ENCODE measurements at places on chromosomes 3 and 15.
A peak's percentile ranks its signal among the peaks of the same experiment; 100 is the strongest.

DNA sequence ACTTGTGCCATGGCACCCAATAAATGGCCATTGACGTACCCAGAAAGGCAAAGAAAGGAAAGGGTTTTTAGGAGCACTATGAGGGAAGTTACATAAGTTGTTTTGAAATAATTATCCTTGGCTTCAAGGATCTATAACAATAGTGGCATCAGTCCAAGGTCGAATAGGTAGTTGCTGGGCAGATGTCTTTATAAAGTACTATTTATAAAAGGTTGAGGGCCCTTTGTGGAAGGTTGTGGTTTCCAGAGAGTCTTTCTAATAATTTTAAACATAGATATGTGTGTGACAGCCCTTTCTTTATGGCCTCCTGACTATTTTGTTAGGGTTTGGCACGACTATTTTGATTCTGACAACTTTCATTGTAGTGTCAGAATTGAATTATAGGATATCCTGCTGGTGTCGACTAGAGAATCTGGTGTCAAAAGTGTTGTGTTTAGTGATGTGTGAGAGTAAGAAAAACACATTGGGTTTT, 260.5 kb downstream of the PYDC2 start:
- no peak for DNase-seq

GRCh38 chr3:134754768-134755559, 40.1 kb upstream of the EPHB1 start:
- peak; percentile 54 for DNase-seq

DNA sequence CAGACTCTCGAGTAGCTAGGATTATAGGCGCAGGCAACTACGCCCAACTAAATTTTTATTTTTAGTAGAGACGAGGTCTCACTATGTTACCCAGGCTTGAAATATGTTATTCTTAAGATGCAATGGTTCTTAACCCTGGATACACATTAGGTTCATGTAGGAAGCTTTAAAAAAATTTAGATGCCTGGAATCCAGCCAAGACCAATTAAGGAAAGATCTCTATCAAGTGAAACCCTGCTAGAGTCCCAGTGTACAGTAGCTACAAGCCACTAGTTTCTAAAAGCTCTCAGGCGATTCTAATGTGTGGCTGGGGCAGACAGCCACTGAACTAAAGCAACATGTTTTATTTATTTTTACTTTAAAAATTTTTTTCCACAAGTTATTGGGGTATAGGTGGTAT, 33.2 kb downstream of the TRIM69 start:
- DNase-seq = no peak

GRCh38 chr3:188342991-188343732, 189.2 kb downstream of the LPP start:
- DNase-seq = no peak

DNA sequence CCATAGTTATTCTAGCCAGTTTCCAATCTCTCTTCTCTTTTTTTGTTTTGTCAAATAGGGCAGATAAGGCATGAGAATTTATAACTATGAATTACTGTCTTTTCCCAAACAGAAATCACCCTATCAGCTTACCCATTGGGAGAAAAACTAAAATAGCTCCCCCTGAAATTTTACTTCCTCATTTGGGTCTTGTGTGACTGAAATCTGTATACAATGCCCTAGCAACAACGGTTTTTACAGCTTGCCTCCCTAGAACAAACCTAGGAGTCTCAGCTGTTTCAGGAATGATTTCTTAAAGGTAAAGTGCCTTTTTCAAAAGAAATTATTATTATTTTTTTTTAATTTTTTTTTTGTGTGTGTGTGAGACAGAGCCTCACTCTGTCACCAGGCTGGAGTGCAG, 56.8 kb downstream of the CD86 start:
- DNase-seq = no peak

DNA sequence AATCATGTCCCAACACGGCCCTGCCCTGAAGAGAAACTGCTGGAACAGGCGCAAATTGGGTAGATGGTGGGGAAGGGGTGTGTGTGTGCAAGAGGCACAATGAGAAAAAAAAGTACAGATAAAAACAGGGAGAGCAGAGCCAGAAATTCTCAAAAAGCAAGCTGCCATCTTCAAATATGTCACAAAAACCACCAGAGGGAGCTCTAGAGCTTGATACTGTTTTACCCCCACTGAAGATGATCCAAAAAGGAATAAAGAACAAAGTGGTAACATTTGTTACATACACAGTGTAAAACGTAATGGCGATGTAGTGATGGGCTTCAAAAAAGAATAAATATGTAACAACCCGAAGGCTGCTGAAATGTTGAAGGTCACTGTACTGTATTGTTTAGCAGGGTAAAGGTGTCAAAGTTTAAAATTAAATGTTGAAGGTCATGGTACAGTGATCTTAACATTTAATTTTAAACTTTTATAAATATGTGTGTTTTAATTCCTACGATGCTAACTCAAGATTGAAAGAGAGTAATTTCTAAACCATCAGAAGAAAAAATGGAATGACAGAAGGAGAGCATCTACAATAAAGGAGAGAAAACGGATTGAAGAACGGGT, 6.0 kb downstream of the SNRPA1 start:
- no peak for DNase-seq

GRCh38 chr3:71046791-71047190, 536.7 kb downstream of the FOXP1 start:
- no peak for DNase-seq

DNA sequence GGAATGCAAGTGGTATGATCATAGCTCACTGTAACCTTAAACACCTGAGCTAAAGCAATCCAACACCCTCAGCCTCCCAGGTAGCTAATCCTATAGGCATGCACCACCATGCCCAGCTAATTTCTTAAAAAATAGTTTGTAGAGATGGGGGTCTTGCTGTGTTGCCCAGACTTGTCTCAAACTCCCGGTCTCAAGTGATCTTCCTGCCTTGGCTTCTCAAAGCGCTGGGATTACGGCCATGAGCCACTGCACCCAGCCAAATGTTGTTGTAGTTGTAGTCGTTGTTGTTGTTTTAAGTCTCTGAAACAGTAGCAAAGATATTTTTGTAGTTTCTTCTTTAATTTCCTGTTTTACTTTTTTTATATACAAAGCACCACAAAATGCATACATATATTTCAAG, 616.6 kb downstream of the NAALADL2 start:
- no peak for DNase-seq

DNA sequence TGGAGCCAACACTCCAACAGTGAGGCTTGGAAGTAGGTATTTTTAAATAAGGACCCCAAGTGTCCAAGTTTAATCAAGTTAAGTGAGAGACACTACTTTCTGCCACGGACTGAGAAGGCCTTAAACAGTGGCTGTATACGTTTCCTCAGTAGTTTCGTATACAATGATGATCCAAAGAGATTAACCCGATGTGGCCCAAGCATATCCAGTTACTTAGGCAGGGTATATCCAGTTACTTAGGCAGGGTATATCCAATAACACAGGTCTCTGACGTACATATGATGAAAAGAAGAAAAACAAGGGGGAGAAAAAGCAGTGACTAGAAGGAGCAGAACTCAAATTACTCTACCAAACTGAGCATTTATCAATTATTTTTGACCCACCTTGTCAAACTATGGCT, 591.4 kb downstream of the FOXP1 start:
- DNase-seq = no peak

DNA sequence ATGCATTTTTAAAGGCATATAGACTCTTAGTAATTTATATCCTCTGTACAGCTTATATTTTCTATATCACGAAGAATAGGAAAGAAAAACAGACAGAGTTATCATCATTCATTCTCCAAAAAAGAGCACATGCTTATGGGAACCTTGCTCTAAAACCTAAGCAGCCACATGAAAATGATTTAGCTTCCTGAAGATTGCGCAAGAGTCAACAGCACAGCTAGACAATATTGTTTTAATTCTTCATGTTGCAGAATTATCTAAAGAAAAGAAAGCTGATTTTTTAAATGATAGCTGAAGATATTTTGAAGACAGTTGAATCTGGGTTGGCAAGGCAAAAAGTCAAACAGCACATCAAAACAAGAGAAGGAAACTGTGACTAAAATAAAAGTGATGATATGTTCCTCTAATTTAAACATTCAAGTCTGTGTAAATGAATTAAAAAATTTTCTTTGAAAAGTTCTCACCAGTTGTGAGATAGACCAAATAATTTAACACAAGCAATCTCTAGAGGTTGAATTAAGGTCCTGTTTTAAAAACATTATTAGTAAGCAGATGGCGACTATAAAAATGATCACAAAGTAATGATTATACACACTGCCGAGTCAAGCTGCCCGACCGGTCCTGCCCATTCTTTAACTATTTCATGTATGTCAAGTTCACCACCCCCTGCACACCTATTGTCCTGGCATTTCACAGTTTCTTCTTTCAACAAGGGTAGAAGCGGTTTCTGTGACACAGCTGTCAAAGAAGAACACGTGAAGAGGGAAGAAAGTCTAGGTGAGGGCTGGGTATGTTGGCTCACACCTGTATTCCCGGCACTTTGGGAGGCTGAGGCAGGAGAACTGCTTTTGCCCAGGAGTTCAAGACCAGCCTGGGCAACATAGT, 74.2 kb upstream of the BHLHE40 start:
- peak; percentile 25 for DNase-seq

- no peak for DNase-seq
Observed at GRCh38 chr3:46917257-46917656, 39.7 kb downstream of the PTH1R start.

DNA sequence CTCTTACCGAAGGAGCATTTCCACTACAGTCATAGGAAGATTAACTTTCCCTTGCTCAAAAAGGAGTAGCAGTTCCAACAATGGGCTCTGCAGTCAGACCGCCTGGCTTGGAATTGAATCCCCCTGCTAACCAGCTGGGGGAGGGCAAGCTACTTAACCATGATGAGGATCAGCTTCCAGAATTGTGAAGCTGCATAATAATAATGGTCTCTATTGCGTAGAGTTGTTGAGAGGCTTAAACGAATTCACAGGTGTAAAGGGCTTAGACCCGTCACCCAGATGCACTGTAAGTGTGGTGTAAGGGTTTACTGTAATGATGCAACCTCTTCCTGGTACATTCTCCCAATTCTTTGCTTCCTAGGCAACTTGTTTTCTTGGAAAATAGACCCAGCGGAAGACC, 185.2 kb upstream of the RGMA start:
- DNase-seq = no peak

GRCh38 chr3:44984335-44984734, 8.3 kb downstream of the EXOSC7 start:
- no peak for DNase-seq

GRCh38 chr15:68230157-68231100, 901 bp upstream of the CLN6 start:
- DNase-seq = peak; percentile 31

DNA sequence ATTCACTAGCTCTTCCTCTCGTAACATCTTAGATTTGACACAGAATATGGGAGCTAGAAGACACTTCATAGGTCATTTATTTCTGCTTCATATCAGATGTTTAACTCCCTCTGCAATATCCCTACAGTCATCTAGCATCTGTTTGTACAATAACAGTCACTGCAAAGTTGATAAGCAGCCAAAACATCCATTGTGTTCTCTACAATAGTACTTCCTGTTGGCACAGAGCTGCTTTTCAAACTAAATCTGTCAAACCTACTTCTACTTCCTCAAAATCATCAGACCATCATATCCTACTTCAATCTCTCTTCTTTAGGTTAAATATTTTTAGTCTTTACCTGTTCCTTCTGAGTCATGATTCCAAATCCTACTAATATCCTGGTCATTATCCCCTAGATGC, 233.2 kb downstream of the FGF12 start:
- DNase-seq = no peak

DNA sequence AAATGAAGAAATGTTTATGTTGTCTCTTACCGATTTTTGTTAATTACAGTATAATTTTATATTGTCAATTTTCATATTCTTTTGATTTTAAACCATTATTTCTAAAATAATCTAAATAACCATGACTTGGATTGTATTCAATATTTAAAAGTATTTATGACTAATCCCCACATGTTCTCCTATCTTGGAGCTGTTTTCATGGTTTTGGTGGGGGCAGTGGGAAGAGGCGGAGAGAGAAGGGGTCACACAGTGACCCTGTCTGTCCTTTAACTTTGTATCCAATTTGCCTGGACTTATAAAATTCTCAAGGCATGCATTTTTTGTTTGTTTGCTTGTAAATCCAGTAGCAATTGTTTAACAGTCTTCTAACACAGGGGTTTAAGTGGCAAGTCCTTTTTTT, 407.4 kb downstream of the NTRK3 start:
- no peak for DNase-seq

GRCh38 chr15:56939257-56939656, 20.8 kb downstream of the TCF12 start:
- DNase-seq = no peak

GRCh38 chr15:27587810-27588209, 511.3 kb downstream of the OCA2 start:
- peak; percentile 29 for DNase-seq

GRCh38 chr3:186456731-186457191, 87.4 kb downstream of the CRYGS start:
- no peak for DNase-seq

DNA sequence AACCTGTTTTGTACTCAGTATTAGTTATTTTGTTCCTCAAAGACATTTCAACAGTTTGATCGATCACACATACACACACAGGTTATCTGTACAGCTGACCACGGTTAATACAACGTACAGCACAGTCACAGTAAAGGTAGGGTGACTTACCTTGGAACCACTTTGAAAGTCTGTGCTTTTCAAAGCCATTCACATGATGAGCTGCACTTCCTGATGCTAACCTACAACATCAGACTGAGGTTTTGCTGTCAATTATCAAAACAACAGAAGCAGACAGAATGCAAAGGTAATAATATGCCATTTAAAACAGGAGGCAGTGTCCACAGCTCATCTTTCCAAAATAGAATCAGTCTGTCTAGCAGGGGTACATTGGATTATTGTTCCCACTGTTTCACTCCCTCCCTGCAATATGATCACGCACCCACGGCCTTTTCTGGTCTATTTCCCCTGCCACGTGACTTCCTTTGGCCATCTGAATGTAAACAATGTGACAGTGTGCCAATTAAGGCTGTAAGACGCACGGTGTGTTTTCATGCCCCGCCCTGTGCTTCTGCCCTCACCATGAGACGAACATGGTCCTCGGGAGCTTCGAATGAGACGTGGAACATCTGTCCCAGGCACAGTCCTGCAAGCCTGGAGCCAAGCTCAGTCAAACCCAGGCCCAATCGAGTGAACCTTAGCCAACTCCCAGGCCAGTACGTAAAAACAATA, 102.4 kb downstream of the FMN1 start:
- DNase-seq = no peak

- DNase-seq = no peak
Observed at GRCh38 chr15:41648770-41649169, 11.4 kb upstream of the MGA start.

- DNase-seq = no peak
Observed at GRCh38 chr15:75231836-75232235, 26.3 kb upstream of the GOLGA6C start.

- DNase-seq = no peak
Observed at GRCh38 chr3:56314842-56315241, 153.4 kb downstream of the ERC2 start.
